Posterior cingulate gyrus (tissue), 11 donors: ENCODE measurements at places on chromosomes 12 and 14.

DNA sequence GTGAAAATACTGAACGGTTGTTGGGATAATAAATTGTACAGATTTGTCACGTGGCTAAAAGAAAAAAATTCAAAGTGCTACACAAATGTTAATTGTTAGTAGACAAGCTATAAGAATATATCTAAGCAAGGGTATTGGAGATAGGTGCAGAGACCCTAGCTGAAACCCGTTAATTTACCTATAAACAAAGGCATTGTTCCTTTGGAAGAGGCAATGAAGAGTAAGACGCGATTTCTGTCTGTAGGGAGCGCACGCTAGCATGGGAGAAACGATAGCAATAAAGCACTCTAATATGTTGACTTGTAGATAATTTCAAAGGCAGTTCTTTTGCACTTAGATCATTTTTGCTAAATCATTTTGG, 565 bp downstream of the CCDC77 start:
- DNase-seq = no peak

DNA sequence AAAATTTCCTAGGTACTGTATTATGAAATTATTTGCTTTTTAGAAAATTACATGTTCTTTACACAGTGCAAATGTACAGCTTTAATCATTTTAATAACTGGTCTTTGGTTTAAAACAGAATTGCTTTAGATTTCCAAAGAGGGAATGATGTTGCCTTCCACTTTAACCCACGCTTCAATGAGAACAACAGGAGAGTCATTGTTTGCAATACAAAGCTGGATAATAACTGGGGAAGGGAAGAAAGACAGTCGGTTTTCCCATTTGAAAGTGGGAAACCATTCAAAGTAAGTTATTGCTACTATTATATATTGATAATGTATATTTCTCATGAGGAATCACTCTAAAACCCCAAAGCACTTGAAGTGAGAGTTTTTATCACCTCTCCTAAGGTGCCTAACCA, 13.4 kb downstream of the LGALS3 start:
- DNase-seq = no peak

DNA sequence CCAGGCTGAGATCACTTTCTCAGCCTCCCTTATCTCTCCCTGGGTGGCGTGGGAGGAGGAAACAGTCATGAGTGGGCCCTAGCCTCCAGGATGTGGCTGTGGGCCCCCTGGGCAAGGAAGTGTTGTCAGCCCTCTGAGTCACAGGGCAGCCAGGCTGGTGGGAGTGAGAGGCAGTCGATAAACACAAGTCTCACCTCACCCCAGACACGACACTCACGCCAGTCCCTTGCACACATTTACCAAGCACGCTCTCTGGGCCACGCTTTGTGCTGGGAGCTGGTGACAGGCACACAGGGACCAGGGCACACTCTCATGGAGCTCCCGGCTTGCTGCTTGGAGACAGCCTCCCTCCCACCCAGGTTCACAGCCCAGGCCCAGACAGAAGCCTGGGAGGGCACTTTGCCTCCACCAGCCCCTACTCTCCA, 1.9 kb upstream of the KRT79 start:
- DNase-seq = no peak

DNA sequence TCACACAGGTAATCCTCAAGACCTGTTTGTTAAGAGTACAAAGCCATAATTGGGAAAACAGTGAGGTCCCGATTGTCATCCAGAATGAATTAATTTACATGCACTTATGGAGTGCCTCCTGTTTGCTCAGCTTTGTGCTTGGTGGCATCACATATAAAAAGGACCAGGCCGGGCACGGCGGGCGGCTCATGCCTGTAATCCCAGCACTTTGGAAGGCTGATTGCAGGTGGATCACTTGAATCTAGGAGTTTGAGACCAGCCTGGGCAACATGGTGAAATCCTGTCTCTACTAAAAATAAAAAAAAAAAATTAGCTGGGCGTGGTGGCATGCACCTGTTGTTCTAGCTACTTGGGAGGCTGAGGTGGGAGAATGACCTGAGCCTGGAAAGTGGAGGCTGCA, 247.4 kb downstream of the CACNA1C start:
- DNase-seq = no peak

DNA sequence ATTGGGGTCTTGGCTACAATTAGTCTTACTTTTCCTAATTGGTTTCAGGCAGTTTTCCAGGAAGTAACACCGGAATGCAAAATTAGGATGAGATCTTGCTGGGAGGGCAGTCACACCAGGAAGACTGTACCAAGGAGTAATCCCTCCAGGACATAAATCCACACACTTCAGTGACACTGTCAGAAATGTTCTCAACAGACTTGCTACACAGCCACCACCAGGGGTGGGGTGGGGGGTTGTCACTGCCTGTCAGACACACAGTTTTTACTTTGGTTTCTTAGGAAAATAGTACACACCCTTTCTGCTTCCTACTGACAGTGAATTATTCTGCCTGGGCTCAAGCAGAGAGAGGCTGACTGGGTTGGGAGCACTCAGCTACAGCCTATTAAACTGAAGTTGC, 102.9 kb upstream of the CCDC196 start:
- no peak for DNase-seq

GRCh38 chr12:6547987-6548386, 7.9 kb downstream of the IFFO1 start:
- DNase-seq = no peak

GRCh38 chr12:109178532-109178931, 62.1 kb downstream of the ACACB start:
- DNase-seq = no peak

- no peak for DNase-seq
Measured at GRCh38 chr14:70698288-70698687, 56.6 kb downstream of the TTC9 start.
